NCI-H187 treated with DMSO at 0.1 percent for 48 hours (cell line): ENCODE measurements at places on chromosomes 2 and 18.

- DNase-seq, result no peak
These were observed 139.9 kb downstream of the TANC1 start for GRCh38 chr2:159108181-159108893.

DNA sequence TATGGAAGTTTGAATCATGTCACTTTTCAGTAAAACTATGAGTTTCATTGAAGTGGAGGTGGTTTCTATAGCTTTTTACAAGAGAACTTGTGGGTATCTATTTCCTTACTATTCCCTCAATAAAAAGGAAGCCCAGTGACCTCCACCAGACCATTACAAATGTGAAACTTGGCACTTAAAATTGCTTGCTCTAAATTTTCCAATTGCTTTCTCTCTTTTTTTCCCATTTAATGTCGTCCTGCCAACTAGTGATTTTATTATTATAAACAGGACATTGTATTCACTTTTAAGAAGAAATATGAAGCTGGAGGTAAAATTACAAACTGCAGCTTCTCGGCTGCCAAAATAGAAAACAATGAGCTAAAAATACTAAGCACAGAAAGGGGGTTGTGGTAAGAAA lies 208.2 kb upstream of the ALPP start:
- no peak for DNase-seq

GRCh38 chr2:69304656-69305055 lies 82.4 kb downstream of the GFPT1 start:
- no peak for DNase-seq

DNA sequence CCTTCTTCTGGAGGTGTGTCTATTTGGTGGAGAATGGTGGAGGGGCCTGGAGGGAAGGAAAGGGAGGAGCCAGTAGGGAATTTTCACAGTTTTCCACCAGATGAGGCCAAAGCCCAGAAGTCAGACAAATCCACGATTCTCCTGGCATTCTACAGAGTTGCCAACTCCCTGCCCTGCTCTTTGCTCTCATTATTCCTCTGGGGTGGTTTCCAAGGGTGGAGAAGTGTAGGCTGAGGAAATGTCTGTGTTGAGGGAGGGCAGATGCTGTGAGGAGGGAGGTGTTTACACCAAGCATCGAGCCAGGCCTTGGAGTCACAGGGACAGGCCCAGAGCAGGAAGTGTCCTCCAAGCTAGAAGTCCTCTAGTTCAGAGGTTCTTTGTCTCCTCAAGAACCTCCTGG lies 124.1 kb upstream of the LGALSL start:
- no peak for DNase-seq

DNA sequence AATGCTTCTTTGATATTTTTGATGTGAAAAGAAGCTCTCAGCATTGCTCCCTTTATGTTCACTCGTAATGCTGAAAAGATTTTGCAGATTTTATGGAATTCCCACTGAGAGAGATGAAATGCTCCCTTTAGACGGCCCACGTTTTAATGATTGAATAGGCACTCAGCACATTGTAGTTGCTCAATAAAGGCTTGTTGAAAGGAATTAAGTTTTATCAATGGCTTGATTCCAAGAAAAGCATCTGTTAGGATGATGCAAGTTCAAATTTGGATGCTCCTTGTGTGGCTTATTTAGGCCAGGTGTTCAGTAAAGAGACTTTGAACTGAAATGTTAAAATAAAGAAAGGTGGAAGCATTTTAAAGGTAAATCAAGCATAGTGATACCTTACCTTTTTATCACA lies 725.1 kb downstream of the EPHA4 start:
- DNase-seq, result no peak

- DNase-seq, result no peak
These were observed 31.9 kb upstream of the ITGA6 start for GRCh38 chr2:172395503-172395902.

- DNase-seq, result no peak
These were observed 79.5 kb upstream of the OTOF start for GRCh38 chr2:26557244-26557925.

- DNase-seq, result no peak
These were observed 83.6 kb upstream of the CYP1B1 start for GRCh38 chr2:38159597-38159996.

- no peak for DNase-seq
These were observed 27.2 kb upstream of the RAPH1 start for GRCh38 chr2:203562268-203562667.

GRCh38 chr2:179273461-179273962 lies 8.9 kb upstream of the SESTD1 start:
- DNase-seq, result no peak

GRCh38 chr2:236938126-236938525 lies 147.6 kb upstream of the COPS8 start:
- no peak for DNase-seq

DNA sequence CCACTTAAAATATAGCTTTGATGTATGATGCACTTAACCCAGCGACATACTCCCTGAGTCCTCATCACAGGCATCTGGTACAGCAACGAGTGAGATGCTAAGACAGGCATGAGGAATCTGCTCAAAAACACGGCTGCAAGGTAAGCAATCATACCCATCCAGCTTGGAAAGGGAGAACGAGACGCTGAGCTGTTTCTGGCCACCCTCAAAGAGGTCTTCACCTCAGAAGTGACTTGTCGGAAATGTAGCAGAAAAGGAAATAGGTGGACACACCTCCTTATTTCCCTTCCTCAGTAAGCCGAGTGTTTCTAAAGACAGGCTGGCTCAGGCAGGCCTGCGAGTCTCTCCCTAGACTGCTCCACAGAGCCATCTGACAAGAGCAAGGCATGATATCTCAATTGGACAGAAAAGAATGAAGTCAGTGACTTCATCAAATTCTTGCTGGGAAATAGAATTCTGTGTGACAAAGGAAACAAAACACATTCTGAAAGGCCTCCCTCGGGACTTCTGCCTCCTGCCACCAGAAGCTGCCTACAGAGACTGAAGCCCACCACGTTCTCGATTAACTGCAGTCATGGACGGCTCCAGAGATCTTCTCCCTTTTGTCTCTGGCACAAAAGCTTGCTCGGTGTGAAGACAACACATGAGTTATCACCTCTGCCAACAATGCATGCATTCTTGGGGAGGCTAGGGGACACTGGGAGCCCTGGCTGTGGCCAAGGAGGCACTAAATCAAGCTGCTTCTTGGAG lies 84.3 kb downstream of the UXS1 start:
- no peak for DNase-seq

DNA sequence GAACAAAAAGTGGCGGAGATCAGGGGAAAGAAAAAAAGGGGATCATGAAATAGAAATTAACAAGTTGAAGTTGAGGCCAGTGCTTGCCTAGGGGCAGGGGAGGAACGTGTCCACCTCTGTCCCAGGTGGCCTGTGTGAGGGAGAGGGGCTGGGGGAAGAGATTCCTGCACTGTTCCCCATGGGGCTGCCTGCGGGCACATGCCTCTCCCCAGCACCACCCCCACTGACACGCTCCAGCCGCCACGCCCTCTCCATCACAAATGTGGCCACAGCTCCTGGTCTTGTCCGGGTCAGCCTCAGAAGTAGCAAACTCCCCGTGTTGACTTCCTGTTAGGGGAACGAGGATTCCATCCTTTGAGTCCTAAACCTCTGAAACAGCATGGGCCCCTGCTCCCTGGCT lies 161.2 kb downstream of the GLI2 start:
- DNase-seq, result no peak

DNA sequence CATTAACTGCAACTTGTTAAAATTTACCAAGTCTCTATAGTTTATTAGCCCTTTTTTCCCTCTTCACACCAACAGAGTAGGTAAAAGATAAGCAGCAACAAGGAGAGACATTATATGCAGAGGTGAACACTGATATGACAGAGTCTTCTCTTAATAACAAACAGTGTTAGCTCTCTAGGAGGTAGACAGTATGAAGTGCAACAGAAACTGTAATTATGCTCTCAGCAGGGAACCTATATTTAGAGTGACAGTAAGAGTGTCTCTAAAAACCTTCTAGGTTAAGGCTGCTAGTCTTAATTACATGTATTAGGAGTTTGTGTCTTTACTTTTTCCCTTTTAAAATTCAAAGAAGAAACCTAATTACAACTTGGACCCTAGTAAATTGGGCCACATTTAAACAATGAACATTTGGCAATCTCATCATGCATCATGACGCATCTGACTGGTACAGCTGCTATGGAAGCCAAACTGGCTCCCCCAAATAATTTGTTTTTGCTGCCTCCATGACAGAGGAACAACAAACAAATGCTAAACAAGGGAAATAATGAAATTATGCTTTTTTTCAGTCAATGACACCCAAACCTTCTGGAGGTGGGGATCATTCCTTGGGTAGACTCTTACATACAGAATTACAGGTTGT lies 69.9 kb upstream of the MMADHC start:
- no peak for DNase-seq

GRCh38 chr18:70454704-70455322 lies 166.0 kb downstream of the SOCS6 start:
- peak; percentile 3 for DNase-seq

DNA sequence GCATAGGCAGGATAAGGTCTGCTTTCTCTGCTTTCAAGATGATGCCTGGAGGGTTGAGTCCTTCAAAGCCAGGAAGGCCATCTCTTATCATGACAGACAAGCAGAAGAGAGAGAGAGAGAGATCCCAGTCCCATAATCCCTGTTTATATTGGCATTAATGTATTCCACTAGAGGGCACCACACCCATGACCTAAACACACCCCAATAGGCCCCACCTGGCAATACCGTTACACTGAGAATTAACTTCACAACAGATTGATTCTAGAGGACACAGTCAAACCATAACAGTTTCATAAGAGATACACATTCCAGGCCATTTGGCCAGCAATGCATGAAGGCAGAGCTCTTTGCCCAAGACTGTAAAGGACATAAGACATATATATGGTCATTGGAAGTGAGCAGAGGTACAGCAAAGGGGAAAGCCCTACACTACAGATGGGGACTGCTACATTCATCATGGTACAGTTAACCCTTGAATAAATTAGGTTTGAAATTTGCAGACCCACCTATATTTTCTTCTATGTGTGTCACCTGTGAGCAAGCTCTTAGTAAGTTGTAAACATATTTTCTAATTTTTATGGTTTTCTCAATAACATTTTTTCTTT lies 1516.1 kb downstream of the RPIA start:
- DNase-seq, result no peak

DNA sequence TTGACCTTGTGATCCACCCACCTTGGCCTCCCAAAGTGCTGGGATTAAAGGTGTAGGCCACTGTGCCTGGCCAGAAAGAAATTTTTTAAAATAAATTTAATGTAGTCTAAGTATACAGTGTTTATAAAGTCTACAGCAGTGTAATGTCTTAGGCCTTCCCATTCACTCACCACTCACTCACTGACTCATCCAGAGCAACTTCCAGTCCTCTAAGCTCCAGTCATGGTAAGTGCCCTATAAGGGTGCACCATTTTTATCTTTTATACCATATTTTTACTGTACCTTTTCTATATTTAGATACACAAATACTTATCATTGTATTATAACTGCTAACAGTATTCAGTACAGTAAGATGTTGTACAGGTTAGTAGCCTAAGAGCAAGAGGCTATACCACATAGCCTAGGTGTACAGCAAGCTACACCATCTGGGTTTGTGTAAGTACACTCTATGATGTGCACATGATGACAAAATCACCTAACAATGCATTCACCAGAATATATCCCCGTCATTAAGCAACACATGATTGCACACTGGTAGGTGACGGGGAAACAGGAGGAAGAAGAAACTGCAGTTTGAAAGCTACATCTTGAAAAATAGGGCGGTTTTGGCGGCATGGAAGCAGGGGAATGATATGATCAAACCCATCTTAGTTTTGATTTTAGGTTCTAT lies 105.1 kb upstream of the ITGB6 start:
- DNase-seq, result no peak

DNA sequence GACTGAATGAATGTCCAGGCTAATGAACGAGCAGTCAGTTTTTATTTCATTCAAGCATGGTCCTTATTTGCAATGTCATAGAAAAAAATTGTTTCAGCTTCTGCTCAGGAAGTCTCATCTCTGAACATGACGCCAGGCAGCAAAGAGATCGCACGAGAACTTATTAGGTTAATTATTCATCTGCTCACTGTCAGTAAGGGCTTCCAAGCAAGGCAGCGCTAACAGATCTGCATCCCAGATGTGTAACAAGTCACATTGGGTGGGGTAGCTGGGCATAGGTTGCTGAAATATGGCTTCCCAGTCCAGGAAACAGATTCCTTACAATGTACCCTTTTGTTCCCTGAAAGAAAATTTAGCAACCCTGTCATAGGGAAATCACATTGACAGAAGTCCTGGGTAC lies 63.5 kb downstream of the ANKRD44 start:
- DNase-seq, result no peak

GRCh38 chr18:22879293-22879692 lies 53.8 kb upstream of the RBBP8 start:
- no peak for DNase-seq

- DNase-seq, result no peak
These were observed 57.2 kb downstream of the LIPG start for GRCh38 chr18:49618742-49619681.

DNA sequence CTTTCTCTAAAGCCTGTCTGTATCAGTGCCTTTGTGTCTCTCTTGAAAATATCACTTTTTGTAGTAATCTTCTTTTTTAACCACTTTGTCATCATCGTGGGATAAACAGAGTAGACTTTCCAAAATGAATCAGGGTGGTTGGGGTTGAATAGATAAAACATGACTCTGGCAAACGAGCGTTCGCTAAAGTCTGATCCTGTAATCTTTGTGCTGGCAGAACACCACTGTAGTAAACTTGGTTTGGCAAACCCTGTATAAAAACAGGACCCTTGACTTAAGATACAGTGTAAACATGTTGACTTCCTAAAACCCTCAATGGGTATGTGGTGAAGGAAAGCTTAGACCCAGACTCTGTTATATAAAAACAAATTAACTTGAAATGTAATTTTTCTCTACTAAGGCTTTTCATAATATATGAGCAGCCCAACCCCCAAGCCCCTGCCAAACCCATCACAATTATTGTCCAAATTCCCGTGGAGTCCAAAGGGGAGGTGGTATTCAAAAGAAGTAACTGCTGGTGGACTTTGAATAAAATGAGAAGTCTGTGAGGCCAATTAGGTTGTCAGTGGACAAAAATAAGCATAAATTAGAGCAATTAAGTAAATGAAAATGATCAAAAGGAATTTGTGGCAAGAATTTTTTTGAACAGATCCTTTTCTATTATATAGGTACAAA lies 52.2 kb downstream of the COLEC12 start:
- DNase-seq, result no peak

- DNase-seq, result no peak
These were observed 116.8 kb upstream of the RAB6C start for GRCh38 chr2:129862668-129863067.

GRCh38 chr2:201984800-201985525 lies 48.7 kb upstream of the FZD7 start:
- no peak for DNase-seq

DNA sequence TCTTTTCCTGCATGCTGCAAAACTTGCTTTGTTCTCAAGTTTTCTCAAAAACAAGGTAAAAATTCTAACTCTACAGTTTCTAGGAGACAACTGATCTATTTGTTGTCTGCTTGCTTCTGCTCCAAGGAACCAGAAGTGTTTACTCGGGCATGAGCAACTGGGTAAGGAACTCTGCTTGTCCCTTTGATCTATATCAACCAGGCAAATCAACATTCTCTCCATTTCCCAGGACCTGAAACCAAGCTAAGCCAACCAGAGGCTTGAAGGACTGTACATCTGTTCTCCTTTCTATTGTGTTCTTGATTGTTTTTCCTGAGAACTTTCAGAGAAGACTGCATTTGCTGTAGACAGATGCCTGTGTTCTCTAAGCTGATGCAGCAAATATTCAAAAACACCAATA lies 335.0 kb upstream of the KCNH7 start:
- DNase-seq, result no peak
